COR-L47 (cell line): ENCODE measurements at places on chromosomes 3 and 15.

DNA sequence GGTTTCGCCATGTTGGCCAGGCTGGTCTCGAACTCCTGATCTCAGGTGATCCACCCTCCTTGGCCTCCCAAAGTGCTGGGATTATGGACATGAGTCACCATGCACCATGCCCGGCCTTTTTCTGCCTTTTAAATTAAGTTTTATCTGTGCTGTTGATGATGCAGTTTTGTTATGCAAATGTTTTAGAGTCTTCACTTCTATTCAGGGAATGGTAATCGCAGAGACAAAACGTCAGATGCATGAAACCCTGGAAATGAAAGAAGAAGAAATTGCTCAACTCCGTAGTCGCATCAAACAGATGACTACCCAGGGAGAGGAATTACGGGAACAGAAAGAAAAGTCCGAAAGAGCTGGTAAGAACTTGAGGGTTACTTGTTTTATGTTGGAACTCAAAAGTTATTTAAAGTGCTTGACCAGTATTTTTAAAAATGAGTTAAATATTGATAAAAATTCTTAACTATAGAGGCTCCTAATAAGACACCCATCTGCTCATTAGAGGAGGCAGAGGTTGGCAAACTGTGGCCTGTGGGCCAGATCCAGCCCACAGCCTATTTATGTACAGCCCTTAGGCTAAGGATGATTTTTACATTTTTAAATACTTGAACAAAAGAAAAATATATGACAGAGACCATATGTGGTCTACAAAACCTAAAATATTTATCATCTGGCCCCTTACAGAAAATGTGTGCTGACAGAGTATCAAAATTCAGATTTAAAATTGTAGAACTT is 127.8 kb upstream of the LRRFIP2 start:
- no peak for DNase-seq

DNA sequence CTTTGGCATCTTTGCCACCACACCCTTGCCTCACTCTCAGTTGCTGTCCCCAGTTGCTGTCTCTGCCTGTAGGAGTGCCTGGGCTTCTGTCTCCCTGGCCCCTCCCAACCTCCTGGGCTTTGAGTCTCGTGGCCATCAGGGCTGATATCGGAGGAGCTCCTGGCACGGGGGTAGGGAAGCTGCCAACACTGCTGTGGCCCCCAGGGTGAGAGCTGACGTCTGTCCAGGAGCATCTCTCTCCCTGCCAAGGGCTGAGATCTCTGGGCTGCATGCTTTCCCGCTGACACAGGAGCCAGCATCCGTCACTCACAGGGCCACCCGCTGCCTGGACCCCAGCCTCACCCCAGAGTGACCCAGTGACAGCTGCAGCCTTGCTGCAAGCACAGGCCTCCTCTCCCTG is 47.4 kb downstream of the EXOG start:
- DNase-seq = no peak

GRCh38 chr3:172752651-172753050 is 2.1 kb downstream of the ECT2 start:
- no peak for DNase-seq

GRCh38 chr3:132879656-132880055 is 157.4 kb upstream of the NPHP3 start:
- no peak for DNase-seq

GRCh38 chr3:98679986-98680385 is 83.2 kb upstream of the ST3GAL6 start:
- no peak for DNase-seq

DNA sequence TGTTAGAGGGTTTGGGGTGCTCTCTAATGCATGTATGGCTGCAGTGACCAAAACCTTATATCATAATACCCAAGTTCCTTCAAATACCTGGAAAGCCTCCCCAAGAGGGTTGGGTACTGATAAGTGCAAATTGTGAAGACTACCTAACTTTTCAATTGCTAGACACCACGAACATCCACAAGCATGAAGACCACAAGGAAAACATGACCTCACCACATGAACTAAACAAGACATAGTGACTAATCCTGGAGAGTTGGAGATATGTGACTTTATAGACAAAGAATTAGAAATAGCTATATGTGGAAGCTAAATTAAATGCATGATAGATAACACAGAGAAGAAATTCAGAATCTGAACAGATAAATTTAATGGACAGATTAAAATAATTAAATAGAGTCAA is 23.9 kb upstream of the AADACL2 start:
- DNase-seq = no peak
